ENCODE measurements at places on chromosomes 3 and 15.

- DNase-seq, result no peak
Observed at GRCh38 chr3:61464518-61465140, 96.7 kb upstream of the PTPRG start.

- no peak for DNase-seq
Observed at GRCh38 chr3:182382112-182382857, 411.0 kb upstream of the ATP11B start.

DNA sequence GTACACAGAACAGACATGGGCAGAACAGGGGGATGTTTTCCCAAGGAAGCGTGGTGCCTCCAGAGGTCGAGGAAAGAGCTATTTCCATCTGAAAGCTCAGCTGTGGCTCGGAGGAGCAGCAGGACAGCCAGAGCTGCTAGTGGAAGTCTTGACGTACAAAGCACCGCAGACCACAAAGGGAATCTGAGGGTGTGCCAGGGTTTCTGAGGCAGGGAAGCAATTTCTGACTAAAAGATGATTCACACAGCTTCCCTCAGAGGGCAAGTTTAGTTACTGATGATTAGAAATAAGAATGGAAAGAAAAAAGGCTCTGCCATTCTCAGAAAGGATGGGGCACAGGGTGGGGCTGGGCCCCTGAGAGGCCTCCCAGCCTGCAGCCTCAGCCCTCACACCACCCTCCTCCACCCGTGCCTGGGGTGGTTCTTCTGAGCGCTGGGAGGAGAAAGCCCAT, 45.8 kb upstream of the SEC13 start:
- DNase-seq, result no peak

- DNase-seq, result no peak
Observed at GRCh38 chr3:81152156-81152555, 609.3 kb downstream of the GBE1 start.

GRCh38 chr15:54083501-54083900, 105.3 kb downstream of the UNC13C start:
- no peak for DNase-seq

DNA sequence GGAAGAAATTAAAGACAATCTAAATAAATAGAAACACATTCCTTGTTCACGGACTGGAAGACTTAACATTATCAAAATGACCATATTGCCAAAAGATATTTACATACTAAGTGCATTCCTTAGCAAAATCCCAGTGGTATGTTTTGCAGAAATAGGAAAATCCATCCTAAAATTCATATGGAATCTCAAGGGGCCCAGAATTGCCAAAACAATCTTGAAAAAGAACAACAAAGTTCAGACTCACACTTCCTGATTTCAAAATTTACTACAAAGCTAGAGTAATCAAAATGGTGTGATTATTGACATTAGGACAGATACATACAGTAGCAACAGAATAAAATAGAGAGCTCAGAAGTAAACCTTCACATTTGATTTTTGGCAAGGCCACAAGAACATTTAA, 515.5 kb downstream of the OCA2 start:
- DNase-seq, result no peak

DNA sequence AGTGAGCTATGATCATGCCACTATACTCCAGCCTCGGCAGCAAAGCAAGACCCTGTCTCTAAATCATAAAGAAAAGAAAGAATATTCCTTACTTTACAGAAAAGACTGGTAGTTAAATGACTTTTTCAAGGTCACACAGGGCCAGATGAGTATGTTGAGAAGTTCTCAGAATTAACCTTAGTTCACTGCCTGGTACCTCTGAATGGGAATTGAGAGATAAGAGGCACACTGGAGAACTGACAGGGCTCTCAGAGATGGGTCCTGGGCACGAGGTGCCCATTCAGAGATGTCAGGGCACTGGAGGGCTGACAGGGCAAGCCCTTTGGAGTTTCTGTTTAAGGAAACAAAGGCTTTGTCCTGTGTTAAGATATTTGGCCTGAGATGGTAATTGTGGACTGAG, 157.7 kb downstream of the PDE8A start:
- DNase-seq, result no peak

DNA sequence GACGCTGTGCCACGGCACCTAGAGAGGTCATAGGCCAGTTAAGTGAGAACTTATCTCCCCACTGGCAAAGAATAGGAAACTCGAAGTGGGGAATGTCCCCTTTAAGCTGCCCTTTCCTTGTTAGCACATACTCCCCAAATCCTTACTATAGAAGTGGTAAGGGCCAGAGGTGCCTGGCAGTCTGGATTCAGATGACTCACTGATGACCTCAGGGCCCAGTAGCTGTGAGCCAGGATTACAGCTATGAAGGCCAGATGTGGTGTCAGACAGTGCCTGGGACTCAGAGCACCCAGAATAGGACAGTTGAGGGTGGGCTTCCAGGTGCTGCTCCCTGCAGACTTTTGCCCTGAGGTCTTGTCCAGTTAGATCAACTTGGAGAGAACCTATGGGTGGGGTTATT, 37.7 kb downstream of the PDIA5 start:
- DNase-seq, result no peak

- DNase-seq, result no peak
Observed at GRCh38 chr3:77053795-77054194, 13.9 kb downstream of the ROBO2 start.

DNA sequence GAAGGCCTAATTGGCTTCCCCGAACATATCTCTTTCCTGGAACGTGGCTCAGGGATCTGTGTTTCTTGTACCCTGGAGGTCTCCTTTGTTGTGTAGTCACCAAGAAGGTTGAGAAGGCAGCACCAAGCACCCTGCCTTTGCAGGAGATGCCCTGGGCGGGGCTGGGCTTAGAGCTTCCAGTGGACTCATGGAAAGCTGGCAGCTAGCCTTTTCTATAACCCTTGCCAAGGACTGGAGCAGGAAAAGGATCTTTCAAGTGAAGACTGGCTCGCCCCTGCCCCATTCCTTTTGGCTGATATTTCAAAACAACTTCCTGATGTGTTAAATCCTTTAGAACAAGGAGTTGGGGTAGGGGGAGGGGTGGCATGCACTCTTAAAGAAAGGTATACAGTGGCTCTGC, 58.9 kb upstream of the EPHA6 start:
- DNase-seq, result no peak

GRCh38 chr3:107524326-107524840, 1.6 kb downstream of the BBX start:
- DNase-seq, result peak; percentile 51

- DNase-seq, result no peak
Observed at GRCh38 chr15:26521130-26521529, 251.7 kb downstream of the GABRB3 start.

- DNase-seq, result no peak
Observed at GRCh38 chr15:39135989-39136388, 444.9 kb upstream of the THBS1 start.

DNA sequence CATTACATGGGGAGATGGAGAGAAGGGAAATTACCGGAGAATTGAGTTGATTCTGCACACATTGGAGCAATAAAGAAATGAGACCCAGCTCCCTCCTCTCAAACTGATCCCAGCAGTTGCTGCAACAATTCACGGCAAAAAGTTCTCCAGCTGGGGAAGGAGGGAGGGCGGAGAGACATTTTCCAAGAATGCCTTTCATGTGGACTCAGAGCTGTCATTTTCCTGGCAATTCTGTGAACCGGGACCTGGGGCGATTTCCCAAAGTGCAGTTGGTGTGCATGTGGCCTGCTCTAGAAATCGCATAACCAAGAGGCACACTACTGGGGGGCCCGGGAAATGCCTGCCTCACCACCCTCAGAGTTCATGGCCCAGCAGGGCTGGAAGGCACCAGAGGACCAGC, 48.7 kb upstream of the IREB2 start:
- no peak for DNase-seq
